ENCODE measurements at places on chromosomes 5 and 9.

- DNase-seq: no peak
These were observed 1.5 kb downstream of the AFF4 start for GRCh38 chr5:132961887-132962286.

- DNase-seq: no peak
These were observed 17.8 kb downstream of the MAN2A1 start for GRCh38 chr5:109707531-109707930.

DNA sequence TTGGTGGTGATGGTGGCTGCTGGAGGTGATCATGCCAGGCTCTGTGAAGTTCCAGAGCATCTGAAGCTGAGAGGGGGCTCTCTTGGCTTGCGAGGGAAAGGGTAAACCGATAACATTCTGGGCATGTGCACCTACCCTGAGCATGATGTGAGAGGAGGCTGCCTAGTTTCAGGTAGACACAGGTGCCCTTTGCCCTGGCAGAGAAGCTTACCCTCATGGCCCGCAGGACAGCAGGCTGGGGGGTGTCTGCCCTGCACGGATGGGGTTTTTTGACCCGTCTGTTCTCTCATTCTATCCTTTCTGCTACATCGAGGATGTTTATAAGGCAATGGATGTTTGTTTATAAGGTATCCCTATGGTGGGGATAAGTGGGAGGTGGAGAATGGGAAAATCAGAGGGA is 132.9 kb downstream of the WDR41 start:
- no peak for DNase-seq

- DNase-seq: no peak
These were observed 122.3 kb upstream of the POC5 start for GRCh38 chr5:75839547-75839946.

- no peak for DNase-seq
These were observed 374.8 kb upstream of the KIF2A start for GRCh38 chr5:61931236-61931635.

DNA sequence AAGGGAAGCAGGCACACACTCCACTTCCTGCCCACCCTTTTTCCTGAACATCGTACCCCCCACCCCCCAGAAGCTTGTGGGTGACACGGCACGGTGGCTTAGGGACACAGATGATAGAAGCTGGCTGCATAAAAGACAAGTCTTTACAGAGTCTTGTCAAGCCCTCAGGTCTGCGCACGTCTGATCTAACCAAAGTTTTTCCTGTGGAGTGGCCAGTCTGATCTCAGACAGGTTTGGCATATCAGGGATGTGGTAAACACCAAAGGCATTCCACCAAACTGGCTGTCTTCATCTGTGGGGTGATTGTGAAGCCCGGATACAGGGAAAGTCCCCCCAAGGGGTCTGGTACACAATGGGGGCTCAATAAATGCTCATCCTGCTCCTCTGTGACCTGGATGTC is 50.0 kb downstream of the CRB2 start:
- no peak for DNase-seq

GRCh38 chr9:112286926-112287325 is 46.5 kb downstream of the PTBP3 start:
- no peak for DNase-seq

DNA sequence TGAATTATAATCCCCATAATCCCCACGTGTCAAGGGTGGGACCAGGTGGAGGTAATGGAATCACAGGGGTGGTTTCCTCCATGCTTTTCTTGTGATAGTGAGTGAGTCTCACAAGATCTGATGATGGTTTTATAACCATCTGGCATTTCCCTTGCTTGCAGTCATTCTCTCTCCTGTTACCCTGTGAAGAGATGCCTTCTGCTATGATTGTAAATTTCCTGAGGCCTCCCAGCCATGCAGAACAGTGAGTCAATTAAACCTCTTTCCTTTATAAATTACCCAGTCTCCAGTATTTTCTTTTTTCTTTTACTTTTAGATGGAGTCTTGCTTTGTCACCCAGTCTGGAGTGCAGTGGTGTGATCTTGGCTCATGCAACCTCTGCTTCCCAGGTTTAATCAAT is 182.7 kb upstream of the SEMA6A start:
- no peak for DNase-seq
